ENCODE measurements at places on chromosomes 12 and 14.

GRCh38 chr14:22939684-22940083 lies 10.5 kb upstream of the PRMT5 start:
- DNase-seq = no peak

DNA sequence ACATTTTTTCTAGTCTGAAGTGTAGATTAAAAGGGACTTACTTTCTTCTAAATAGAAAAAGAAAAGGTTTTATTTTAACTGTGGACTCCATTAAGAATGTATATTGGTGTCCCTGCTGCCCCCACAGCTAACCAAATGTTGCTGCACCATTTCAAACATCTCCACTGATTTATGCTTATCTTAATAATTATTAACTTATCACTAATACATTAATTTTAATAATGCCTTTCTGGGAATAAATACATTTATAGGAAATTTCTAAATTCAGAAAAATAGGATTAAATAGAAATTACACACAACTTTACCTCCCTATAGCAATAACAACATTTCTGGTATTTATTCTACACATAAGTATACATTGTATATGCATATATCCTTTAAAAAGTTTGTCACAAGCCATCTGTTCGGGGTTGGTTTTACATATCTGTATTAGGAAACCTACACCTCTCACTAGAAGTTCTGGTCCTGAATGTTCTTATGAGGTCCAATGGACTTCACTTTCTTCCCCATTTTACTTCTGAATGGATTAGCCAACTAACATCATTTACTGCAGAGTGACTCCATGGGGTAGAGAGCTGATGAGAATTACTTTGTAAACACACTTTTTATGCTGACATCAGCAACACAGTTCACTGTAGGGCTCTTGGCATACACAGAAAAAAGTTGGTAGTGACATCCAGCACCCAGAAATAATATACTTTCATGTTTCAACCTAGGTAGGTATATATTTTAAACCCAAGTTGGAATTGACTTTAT lies 9.4 kb upstream of the SELPLG start:
- DNase-seq = no peak

- DNase-seq = no peak
Observed at GRCh38 chr12:131950182-131950913, 606 bp downstream of the EP400 start.

DNA sequence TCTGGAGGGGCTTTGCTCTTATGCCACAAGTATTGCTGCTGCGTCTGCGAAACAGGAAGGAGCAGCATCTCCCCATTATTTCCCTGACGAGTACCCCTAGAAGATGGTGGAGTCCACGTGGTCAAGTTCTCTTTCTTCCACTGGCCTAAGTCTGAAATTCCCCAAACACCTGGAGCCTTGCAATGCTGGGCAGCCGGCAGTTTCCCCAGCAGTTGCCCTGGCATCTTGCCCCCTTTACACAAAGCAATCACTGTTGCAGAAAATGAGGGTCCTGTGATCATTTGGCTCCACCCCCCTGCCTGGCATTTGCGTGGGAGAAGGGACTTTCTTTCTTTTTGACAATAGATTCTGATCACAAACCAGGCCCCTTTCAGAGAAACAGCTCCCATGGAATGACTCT lies 56.9 kb downstream of the FOS start:
- DNase-seq = peak; percentile 68

- DNase-seq = no peak
Observed at GRCh38 chr12:44827832-44828438, 48.2 kb downstream of the NELL2 start.

Measured in posterior cingulate gyrus (tissue), 11 donors.